Nephron progenitor cell (in vitro differentiated cells): ENCODE measurements at places on chromosomes 2 and 18.

- no peaks in the 10 kb centered on the region for H3K4me1 ChIP-seq
- no peak for DNase-seq
- H3K27ac ChIP-seq, result no peak overlapping the region
- H3K4me3 ChIP-seq, result no peak overlapping the region
- H3K36me3 ChIP-seq, result no peaks in the 10 kb centered on the region
Observed at GRCh38 chr2:175743011-175743410, 259.1 kb downstream of the LNPK start.

GRCh38 chr2:218988164-218988563 lies 3.2 kb upstream of the FEV start:
- H3K36me3 ChIP-seq, result no peaks in the 10 kb centered on the region
- peaks cover 99% of the 10 kb centered on the region for H3K27me3 ChIP-seq
- H3K4me1 ChIP-seq, result peaks cover 5% of the 10 kb centered on the region

DNA sequence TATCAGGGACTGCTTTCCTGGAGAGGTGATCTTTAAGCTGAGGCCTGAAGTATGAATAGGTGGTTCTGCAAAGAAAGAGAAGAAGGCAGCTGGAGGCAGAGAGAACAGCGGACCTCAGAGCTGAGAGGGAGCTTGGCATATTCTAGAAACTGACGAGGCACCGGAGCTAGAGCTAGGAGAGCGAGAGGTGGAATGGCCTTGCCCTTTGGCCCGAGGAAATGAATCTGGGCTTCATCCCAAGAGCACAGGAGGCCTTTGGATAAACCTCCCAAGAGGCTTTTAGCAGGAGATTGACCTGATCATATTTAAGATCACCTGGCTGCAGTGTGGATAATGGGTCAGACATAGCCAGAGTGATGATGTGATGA lies 7.9 kb downstream of the DYSF start:
- H3K4me1 ChIP-seq, result peaks cover 32% of the 10 kb centered on the region
- no peak overlapping the region for H3K27ac ChIP-seq
- H3K36me3 ChIP-seq, result no peaks in the 10 kb centered on the region
- peaks cover 19% of the 10 kb centered on the region for H3K27me3 ChIP-seq

DNA sequence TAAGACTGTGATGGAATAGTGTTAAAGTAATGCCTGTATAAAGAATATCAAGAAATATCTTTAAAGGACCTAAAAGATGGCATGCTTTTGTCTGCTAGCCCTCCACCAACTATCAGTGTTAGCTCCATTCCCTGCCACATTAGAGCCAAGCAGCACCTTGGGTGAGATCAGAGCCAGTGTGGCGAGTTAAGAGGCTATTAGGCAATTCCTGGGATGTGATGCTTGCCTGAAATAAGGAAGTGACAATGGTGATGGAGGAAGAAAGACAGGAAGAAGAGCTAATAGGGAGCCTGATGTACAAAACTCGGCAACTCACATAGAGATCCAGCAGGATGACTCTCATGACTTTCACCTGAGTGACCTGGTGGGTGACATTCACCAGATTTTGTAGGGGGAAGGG lies 143.5 kb downstream of the ZEB2 start:
- no peaks in the 10 kb centered on the region for H3K36me3 ChIP-seq
- H3K27me3 ChIP-seq, result no peaks in the 10 kb centered on the region
- no peak overlapping the region for H3K4me3 ChIP-seq
- peaks cover 59% of the 10 kb centered on the region for H3K4me1 ChIP-seq
- DNase-seq, result no peak
- peak overlapping the region; percentile 0 for H3K27ac ChIP-seq

GRCh38 chr2:140308706-140309105 lies 1528.5 kb upstream of the NXPH2 start:
- no peaks in the 10 kb centered on the region for H3K36me3 ChIP-seq
- no peaks in the 10 kb centered on the region for H3K27me3 ChIP-seq
- H3K27ac ChIP-seq, result no peak overlapping the region

- no peak overlapping the region for H3K27ac ChIP-seq
- H3K4me1 ChIP-seq, result peaks cover 9% of the 10 kb centered on the region
- no peak for DNase-seq
- peaks cover 15% of the 10 kb centered on the region for H3K36me3 ChIP-seq
Observed at GRCh38 chr2:112032224-112032586, 22.9 kb upstream of the TMEM87B start.

- no peak overlapping the region for H3K27ac ChIP-seq
- peaks cover 7% of the 10 kb centered on the region for H3K27me3 ChIP-seq
- H3K36me3 ChIP-seq, result no peaks in the 10 kb centered on the region
- DNase-seq, result no peak
Observed at GRCh38 chr18:57951999-57952774, 91.8 kb upstream of the NEDD4L start.
